ENCODE measurements at places on chromosomes 16 and 17. TPM values are rescaled to one million over a fixed set of nuclear protein-coding genes. Genes with fewer than 3 reads are reported as not detected.

- no peak for DNase-seq
These were observed 4.7 kb downstream of the SOCS3 start for GRCh38 chr17:78355045-78355641.

DNA sequence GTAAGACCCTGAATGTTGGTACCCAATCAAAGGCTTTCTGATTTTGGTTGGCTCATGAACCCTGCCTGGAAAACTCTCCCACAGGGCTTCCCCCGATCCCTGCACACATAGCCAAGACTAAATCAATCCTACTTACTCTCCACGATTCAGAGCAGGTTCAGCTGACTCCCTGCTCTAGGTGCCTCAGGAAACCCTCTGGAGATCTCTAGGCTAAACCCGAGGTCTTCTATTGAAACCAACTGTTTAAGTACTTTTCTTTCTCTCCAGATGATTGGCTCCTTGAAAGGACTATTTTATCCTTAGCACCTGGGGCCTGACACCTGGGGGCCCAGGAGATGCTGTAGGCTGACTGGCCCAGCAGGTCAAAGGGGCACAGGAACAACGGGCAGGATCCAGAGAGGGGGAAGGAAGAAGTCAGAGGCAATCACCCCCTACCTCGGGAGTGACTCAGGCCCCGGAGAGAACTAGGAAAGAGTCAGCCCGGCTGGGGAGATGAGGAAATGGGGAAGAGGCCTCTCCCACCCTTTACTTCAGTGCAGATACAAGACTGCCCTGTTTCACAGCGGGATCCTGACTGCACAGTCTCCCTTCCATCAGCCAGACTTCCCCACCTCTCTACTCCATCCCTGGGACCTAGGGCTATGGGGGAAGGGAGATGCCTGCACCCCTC is 2.0 kb downstream of the TBC1D10B start:
- DNase-seq, result no peak

Gene UNC13D
- total RNA-seq, result 2.7 TPM

DNA sequence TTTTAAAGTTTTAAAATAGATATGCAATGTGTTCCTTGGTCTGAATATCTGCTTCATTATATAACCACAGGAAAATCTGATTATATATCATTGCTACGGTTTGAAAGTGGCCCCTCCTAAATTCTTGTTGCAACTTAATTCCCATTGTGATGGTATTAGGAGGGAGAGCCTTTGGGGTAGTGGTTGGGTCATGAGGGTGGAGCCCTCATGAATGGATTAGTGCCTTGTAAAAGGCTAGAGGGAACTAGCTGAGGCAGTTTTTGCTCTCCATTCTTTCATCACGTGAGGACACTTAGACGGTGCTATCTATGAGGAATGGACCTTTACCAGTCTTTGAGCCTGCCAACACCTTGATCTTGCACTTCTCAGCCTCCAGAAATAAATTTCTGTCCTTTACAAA is 7.6 kb downstream of the ABCA6 start:
- DNase-seq, result no peak

Gene PIRT
- not detected for total RNA-seq

GRCh38 chr17:14460516-14461226 is 159.8 kb downstream of the HS3ST3B1 start:
- DNase-seq, result no peak

DNA sequence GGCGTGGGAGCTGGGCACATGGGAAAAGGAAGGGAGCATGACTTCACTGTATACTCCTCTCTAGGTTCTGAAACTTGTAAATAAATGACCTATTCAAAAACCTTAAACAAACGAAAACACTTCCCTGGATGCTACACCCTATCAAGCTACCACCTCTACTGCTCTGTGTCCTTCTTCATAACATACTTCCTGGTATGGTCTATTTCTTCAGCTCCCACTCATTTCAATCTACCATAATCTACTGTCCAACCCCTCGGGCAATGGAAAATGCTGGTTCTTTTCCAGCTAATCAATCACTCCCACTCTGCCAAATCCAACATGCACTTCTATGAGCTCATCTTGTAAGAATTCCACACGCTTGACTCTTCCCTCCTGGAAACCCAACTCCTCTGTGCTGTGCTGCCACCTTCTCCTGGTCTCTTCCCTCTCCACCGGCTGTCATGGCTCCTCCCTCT is 42.4 kb downstream of the AMFR start:
- no peak for DNase-seq

- no peak for DNase-seq
These were observed 927 bp upstream of the SULT1A2 start for GRCh38 chr16:28597692-28598261.

Gene CACNA1H
- 42.8 TPM for total RNA-seq

- peak; percentile 62 for DNase-seq
These were observed 519 bp downstream of the DDX5 start for GRCh38 chr17:64505340-64506200.

DNA sequence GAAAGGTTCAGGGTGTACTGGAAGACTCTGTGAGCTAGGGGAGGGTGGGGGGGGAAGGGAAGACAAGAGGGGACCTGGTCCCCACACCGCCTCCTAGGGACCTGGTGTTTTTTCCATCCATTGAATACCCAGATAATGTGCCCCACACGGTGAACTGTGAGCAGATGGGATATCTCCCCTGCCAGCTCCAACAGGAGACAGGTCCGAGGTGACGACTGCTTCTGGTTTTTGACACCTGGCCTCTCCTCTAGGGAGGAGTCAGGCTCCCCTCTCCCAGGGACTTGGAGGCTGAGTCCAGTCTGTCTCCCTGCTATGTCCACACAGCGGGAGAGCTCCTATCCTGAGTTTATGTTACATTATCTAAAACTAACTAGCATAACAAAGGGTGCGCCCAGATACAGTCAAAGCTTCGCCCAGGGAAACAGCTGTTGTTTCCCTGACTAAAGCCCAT is 1.8 kb downstream of the MARVELD3 start:
- no peak for DNase-seq

GRCh38 chr16:69410219-69410990 is 14.0 kb upstream of the CYB5B start:
- no peak for DNase-seq

Gene NAGS
- total RNA-seq, result 0.89 TPM

- DNase-seq, result no peak
These were observed 5.4 kb downstream of the GFOD2 start for GRCh38 chr16:67713647-67714273.

DNA sequence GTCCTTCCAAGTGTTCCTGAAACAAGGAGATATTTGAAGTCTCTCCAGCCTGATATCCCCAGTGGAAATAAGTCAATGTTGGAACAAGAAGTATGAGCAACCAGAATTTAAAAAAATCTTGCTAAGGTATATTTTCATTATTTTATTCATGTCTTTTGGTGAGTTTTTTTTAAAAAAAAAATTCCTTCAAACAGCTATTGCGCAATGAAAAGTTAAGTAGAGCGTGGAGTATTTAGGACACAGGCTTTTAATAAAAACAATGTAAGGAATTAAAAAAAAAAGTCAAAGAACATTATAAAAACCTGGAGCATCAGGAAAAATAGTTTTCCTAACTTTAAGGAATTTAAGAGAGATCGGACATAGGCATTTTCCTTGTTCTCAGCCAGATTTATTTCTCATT is 940.4 kb downstream of the KCNJ2 start:
- DNase-seq, result no peak

Gene MLKL
- 1.1 TPM for total RNA-seq

DNA sequence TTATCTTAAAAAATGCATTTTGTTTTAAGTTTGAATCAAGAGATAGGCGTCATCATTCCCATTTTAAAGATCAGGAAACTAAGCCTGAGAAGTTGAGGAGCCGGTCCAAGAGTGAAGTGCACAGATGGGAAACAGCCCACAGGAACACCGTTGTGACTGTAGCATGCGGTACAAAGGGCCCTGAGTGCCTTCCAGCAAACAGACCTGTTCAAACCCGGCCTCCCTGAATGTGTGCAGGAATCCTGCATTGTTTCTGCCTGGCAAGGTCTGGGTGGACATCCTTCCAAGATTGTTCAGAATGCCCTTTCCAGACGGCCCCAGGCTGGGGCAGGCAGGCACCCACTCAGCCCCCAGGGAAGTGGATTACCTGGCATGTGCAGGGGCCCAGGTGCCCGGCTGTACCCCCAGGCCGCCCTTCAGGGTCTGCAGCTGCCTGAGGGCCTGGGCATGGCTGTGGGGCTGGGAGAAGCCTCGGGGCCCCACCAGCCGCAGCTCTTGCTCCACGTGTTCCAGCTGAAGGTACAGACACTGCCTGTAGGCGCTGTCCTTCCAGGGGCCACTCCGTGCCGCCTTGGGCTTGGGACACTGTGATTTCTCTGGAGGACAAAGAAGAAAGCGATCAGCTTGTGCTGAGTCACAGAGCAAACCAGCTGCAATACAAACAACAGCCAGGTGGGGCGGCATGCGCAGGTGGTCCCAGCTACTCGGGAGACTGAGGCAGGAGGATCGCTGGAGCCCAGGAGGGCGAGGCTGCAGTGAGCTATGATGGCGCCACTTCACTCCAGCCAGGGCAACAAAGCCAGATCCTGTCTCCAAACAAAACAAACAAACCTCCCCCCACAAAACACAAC is 45.0 kb upstream of the GCSH start:
- DNase-seq, result no peak

Gene KRT12
- total RNA-seq, result not detected

GRCh38 chr16:26733710-26734109 is 333.0 kb upstream of the C16orf82 start:
- DNase-seq, result no peak

DNA sequence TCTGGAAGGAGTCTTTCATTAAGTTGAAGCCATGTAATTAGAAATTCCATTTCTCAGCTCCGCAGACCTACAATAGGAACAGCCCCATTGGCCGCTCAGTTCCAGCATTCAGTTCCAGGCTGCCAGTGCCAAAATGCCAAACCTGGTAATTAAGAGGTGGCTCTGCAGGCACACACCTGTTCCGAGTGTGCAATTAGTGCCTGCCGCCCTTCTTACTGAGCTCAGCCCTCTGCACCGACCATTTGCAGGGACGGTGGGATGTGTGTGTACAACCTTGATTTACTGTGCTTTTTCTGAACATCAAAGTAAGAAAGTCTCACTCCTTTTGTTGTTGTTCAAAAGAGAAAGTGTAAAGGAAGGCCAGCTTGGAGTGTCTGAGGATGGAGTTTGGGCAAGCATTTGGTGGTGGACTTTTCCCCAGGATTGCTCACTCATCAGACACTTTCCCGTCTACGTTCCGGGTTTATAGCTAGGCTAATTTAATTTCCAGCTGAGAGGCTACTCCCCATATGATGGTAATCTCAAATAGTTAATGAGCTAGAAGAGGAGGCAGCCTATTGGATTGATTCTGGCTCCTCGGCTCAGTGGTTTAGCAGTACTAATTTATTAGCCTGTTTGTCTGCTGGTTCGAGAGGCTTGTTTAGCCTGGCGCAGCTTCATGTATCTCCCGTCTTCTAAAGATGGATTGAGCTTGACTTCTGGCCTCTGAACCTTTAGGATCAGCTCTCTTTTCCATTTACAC is 20.0 kb downstream of the HS3ST3B1 start:
- no peak for DNase-seq

Gene PIGL
- 40.5 TPM for total RNA-seq

- no peak for DNase-seq
These were observed 19.4 kb downstream of the PLCG2 start for GRCh38 chr16:81798311-81799137.

GRCh38 chr16:66376577-66377305 is 10.2 kb downstream of the CDH5 start:
- DNase-seq, result no peak
